ENCODE measurements at places on chromosomes 3 and 15.

DNA sequence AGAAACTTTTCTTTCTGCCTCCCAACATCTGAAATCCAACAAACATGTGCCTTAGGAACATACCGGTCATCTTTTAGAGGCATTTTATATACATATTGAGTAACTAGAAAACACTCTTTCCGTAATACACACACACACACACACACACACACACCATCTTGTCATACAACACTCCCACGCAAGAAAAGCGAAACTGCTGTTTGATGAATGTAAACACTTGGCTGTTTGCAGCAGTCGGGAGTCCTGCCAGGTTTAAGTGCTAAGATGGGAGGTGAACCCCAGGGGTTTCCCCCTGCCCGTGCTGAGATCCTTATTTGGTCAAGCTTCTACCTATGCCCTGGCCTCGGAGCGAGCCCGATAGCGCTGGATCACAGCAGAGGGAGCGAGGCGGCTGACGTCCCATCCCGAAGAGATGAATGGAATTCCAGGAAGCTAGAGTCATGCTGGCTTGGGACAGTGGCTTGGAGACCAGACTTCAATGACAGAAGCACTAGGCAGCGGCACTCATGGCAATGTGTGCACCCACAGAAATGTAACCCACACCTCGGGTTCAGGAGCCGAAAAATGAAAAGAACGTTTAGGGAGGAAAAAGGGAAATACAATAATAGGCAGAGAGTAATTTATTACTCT, 1.3 kb upstream of the THBS1 start:
- peak; percentile 21 for DNase-seq

DNA sequence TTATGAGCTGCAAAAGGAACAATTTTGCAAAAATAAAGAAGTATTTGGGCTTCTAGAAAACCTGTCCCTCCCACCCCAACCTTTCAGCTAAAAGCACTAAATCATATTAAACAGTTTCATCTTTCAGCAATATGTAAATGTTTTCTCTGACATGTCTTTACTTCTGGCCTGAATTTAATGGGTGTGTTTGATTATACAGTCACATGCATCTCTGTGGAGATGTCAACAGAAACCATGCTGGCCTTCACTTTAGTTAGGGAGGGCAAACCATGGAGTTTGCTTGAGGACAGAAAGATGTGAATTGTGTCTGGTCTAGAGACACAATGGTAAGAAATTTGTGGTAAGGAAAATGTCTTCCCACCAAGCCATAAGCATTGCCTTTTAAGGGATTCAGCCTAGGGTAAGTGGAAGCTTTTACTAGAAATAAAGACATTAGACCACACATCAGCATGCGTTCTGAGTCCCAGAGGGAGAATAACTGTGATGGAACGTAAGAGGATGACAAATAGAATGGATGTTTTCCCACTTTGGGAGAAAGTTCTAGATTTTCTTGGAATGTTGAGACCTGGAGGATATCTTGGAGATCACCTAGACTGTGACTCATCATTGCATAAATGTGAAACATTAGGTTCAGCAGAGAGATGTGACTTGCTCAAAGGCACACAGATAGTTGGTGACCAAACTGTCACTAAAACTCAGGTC, 68.9 kb downstream of the ST8SIA2 start:
- DNase-seq, result no peak

DNA sequence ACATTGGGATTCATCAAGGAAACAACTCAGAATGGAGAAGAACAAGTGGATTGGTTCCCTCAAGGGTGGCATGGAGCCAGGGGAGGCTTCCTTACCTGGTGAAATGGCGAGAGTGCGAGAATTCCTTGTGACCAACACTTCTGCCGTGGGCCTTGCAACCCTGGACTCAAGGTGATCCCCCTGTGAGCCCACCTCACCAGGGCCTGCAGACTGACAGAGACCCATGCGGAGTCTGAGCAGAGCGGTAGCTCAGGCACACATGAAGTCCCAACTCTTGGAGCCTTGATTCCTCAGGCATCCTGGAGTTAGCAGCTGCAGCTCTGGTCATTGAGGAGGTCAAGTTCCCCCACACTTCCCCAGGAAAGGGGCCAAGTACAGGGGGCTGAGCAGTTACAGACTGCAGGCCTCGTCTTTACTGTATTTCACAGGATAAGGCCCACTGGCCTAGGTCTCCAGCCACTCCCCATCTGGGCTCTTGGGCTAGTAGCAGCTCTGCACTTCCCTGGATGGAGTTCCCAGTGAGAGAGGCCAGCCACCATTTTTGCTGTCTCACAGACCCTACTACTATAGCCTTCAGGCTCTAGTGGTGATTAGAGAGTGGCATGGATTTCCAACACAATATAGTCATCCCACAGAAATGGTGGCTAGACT, 269.5 kb upstream of the DCBLD2 start:
- no peak for DNase-seq

DNA sequence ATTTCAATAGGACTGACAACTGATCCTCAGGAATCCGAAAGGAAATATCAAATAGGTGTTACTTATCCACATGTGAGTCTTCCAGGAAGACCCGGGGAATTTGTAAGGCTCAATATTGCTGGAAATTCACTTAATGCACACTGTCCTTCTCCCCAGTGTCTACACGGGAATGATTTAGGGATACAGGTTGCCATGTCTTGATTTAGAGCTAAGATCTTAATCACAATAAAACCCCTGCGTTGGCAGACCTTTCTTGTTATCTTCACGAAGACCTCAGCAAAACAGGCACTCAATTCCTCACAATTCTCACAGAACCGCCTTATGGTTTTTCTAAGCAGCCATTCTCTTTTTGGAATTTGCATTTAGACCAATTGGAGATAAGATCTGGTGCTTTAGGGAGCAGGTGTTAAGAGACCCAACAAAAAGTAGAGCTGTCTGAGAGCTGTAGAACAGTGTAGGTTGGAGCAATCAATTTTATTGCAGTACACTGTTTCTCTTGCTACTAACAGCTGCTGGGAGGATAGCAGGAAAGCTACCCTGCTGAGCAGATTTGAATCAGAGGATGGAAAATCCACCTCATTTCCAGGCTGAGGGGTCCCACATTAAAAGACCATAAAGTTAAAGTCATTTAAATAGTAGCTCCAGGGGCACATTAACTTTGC, 925.7 kb downstream of the EPHA3 start:
- DNase-seq, result no peak

DNA sequence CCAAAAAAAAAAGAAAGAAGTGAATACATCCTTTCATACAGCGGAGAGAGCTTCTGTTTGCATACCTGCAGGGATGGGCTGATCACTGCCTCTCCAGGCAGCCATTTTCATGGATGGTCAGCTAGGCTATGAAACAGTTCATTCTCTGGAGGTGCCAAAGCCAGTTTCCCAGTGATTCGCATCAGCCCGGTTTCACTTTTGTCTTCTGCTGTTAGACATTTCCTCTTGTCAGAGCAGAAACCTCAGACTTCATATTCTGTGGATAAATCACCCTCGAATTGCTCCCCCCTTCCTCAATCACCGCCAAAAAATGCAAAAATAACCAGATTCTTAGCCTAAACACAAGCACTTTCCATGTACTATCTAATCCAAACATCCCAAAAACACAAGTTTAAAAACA, 225.6 kb downstream of the ADAMTS9 start:
- DNase-seq, result no peak

DNA sequence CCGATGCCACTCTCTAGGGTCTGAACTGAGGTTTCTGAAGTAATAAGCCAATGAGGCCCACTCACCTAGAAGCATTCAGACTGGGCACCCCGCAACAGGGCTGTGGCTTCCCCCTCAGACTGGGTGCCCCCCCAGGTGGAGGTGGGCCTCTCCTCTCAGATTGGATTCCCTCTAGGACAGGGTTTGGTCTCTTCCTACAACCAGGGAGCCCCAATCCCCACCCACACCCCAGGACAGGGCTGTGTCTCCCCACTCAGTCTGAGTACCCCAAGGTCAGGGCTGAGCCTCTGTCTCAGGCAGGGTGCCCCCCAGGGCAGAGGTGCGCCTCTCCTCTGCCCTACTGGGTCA, 27.7 kb downstream of the PTH1R start:
- DNase-seq, result no peak

- DNase-seq, result no peak
Measured at GRCh38 chr3:14774431-14774830, 44.3 kb upstream of the FGD5 start.

GRCh38 chr15:65837301-65838294, 31.7 kb upstream of the RAB11A start:
- DNase-seq, result no peak
